NCI-H2171 (cell line): ENCODE measurements at places on chromosomes 1 and 21.

- DNase-seq = no peak
These were observed 32.0 kb downstream of the PTAFR start for GRCh38 chr1:28144203-28145135.

DNA sequence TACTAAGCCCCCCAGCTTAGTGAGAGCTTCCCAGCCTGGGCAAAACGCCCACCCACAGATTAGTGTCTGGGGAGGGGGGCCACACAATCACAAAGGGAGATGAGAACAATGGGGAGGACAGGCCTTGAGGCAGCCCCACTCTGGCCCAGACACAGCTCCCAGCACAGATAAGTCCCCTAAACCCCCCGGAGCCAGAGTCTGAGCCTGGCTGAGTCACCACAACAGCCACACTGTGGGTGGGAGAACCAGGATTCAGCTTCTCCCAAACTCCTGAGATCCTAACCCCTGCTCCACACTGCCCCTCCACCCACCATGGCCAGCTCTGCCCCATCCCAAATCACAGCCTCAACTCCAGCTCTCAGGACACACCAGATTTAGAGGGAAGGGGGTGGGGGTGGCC, 4.2 kb downstream of the NECTIN4 start:
- DNase-seq = no peak

- DNase-seq = no peak
These were observed 18.1 kb downstream of the KIAA0040 start for GRCh38 chr1:175174309-175175102.

- DNase-seq = no peak
These were observed 26.8 kb downstream of the TMEM201 start for GRCh38 chr1:9615316-9616063.

DNA sequence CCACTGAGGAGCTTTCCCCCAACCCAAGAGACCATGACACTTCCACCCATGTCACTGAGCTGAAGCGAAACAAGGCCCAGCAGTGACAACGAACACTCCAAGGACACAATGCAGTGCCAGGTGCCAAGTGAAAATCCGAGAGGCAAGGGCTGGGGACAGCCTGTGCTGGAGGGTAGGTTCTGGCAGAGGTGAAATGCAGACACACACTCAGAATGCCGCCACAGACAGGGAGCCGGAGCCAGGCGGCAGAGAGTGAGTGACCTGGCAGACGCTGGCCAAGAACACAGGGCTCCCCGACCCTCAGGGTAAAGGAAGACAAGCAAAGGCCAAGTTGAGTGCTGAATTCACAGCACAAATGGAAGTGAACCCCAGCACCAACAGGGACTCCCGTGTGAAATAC, 78.9 kb downstream of the CD46 start:
- DNase-seq = no peak

DNA sequence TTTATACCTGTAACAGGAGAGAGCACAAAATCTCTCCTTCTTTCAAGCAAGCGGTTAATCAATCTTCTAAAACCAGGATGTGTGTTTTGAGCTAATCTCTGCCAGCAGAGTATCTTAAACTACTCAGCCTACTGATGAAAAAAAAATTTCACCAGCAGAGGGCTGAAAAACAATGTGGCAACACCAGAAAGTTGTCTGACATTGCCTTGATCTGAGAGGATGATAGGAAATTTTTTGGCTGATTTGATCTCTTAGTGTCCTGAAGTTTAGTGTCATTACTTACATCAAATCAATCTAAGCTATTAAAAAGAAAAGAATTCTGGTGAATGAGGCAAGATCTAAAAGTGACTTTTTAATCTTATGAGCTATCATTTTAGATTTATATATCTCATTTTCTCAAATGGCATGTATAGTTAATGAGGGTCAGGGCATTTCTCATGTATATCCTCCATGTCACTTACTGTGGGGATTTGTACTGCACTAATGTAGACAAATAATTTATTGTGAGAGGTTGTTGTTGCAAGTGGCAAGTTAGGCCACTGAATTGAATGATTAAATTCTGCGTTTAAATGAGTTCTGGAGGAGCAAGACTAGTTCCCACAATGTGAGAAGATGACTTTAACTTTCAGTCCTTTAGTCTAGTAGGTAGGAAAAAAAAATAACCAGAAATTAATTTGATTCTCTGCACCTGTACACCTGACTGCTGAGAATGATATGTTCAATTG, 10.9 kb downstream of the ADAMTS1 start:
- DNase-seq = no peak

DNA sequence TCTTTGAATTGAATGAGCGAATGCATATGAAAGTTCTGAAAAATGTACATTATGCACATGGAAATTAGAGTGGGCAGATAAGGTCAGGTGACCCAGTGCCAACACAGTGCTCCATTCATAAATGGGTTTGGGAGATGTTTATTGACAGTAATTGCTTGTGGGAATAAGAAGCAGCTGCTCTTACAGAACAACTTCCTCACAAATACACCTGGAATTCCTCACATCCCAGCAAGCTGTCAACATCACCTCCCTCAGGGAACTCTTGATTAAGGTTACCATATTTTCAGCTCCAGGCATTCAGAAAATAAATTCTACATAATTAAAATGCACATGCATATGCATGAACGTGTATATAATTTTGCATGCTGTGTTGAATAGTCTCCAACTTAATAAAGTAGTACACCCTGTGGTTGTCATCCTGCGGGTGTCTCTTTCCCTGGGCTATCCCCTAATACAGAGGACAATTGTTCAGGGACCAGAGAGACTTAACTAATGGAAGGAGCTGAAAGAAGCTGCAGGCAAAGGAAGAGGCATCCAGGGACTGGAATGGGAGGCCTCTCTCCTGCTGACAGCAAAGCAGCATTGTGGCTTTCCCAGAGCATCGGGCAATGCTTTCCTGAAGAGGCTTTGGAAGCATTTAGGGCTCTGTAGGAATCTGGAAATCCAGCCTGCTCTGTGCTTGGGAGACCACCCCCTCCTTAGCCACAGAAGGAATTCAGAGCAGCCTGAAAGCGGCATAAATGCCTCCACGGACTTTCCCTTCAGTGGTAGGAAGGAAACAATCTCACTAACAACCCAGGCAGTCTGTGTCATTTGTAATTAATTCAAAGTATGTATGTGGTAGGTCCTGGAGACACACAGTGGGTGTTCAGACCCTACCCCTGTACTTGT, 55.2 kb upstream of the GNG12 start:
- no peak for DNase-seq

DNA sequence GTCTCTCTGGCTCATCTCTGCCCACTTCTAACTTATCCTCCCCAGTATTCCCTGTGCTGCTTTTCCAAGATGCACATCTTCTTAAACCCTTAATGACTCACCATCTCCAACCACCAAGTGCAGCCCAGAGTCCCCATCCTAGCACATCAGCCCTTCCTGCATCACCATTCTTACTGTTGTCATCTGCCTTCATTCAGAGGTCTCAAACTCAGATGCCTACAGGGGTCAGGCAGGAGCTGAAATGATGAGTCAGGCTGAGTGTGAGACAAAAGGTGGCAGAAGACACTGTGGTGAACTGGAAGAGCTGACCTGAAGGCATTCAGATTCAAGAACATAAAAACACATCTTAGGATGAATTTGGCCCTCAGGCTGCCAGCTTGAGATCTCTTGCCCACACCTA, 34.6 kb downstream of the OLFML2B start:
- DNase-seq = no peak

DNA sequence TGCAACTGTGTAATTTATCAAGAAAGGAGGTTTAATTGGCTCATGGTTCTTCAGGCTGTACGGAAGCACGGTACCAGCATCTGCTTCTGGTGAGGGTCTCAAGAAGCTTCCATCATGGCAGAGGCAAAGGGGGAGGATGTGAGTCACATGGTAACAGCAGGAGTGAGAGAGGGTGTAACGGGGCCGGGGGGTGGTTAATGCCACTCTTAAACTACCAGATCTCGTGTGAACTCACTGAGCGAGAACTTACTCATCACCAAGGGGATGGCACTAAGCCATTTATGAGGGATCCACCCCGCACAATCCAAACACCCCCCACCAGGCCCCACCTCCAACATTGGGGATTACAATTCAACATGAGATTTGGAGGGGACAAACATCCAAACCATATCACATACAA, 21.0 kb upstream of the IFFO2 start:
- no peak for DNase-seq

GRCh38 chr21:29726044-29726443, 213.8 kb downstream of the GRIK1 start:
- no peak for DNase-seq

DNA sequence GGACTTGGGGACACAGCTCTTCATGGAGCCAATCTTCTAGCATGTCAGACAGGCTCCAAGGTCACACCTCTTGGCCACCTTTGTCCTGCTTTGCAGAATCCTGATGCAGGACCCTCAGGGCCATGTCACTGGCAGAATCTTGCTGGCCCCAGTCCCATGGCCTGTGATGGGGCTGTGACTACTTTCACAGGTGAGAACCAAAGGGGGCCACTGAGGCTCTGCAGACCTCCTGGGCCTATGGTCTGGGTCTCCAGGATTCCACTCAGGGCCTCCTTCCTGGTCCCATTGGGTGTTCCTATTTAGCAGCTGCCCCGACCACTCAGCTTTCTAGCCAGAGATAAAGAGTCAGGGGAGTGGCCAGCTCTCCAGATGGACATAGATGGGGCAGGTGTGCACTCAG, 238.7 kb downstream of the MATN1 start:
- no peak for DNase-seq

- DNase-seq = no peak
These were observed 30.6 kb upstream of the TADA1 start for GRCh38 chr1:166906647-166907046.

GRCh38 chr1:67626861-67627235, 58.2 kb upstream of the GADD45A start:
- no peak for DNase-seq

DNA sequence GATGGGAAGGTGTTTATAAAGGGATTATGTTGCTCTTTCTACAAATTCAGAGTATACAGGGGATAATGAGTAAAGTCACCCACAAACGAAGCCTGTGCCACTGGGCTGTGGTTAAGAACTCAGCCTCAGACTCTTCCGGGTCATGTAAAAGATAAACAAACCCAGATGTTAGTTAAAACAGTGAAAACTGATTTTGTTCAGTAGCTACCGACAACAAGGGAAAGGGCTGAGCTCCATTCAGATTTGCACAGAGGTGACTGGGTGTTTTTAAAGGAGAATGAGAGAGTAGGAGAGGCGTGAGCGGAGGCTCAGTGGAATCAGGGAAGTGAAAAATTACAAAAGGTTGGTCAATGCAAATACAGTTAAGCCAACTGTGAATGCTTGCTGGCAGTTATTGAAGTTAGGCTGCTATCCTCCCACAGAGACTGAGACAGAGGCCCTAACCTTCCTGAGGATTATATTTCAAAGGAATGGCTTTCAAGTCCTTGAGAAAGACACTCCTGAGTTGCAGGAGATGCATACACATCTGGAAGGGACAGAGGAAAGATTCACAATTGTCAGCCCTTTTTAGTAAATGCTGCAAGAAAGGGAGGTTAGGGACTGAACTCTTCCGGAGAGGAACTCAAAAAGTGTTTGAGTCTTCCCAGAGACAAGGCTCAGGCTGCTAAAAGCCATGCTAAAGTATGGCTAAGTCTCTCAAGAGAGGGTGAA, 29.9 kb upstream of the SAMD13 start:
- no peak for DNase-seq

- no peak for DNase-seq
These were observed 73.6 kb upstream of the ZRANB2 start for GRCh38 chr1:71154429-71154828.

GRCh38 chr1:61120246-61120840, 38.0 kb downstream of the NFIA start:
- no peak for DNase-seq

GRCh38 chr1:186207391-186208085, 167.5 kb downstream of the TPR start:
- no peak for DNase-seq

GRCh38 chr1:198467907-198468306, 72.6 kb downstream of the ATP6V1G3 start:
- DNase-seq = no peak

DNA sequence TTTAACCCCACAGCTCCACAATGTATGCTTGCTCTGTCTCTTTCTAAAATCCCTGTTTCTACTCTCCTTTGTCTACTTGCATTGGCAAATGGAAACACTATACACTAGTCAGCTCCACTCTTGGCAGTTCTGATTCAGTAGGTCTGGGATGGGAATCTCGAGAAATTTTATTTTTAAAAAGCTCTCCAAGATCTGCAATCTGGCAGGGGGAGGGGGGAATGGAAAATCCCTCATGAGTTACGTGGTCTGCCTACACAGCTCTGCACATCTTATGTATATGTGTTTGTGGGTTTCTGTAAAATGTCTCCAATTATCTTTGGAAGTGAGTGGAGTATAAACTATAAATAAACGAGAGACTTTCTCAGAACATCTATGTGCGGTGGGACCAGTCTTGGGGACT, 9.9 kb upstream of the GALNT2 start:
- DNase-seq = no peak

DNA sequence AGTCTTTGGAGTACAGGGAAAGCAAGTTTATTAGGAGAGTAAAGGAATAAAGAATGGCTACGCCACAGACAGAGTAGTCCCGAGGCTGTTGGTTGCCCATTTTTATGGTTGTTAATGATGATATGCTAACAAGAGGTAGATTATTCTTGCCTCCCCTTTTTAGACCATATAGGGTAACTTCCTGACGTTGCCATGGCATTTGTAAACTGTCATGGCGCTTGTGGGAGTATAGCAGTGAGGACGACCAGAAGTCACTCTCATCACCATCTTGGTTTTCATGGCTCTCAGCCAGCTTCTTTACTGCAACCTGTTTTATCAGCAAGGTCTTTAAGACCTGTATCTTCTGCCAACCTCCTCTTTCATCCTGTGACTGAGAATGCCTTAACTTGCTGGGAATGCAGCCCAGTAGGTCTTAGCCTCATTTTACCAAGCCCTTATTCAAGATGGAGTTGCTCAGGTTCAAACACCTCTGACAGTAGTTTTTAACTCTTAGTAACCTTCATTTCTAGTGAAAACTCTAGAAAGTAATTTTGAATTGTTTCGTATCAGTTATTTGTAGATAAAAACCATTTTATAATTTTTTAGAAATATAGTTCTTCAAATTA, 26.2 kb downstream of the TCP10L start:
- DNase-seq = no peak

GRCh38 chr1:173356191-173356762, 120.9 kb upstream of the PRDX6 start:
- no peak for DNase-seq

DNA sequence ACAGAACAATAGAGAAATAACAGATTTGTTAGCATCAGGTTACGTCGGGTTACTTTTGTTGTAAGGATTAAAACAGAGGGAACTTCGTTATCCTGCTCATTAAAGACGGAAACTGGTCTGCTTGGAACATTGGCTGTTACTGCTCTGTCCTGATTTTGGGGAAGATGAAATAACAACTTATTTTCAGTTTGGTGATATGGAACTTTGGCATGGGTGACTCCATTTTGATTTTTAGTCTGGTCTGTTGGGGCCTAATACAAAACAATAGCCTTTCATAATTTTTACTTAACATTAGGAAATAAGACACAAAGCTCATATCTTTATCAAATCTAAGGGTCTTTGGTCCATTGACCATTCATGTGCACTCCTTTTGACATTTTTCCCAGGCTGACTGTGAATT, 220.5 kb upstream of the DUSP10 start:
- no peak for DNase-seq

- DNase-seq = no peak
These were observed 152.9 kb upstream of the ETV3 start for GRCh38 chr1:157291083-157291482.
